NCI-H1417 treated with DMSO at 0.1 percent for 48 hours (cell line): ENCODE measurements at places on chromosomes 16 and 17.

DNA sequence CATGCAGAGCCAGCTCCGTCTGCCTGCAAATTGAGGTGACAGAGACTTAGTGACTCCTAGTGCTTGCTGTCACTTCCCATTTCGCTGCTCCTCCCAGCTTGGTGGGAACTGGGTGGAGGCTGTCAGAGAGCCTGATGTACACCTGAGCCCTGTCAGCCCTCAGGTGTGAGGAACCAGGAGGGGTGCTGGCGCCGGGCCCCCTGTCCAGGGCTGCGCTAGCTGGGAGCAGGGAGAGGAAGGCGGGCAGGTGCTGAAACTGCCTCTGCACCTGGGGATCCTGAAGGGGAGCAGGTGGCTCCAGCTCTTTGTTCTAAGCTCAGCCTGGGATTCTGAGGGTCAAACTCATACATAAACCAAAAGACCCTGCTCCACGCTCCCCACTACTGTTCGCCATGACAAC, 10.8 kb upstream of the WSCD1 start:
- no peak for DNase-seq

DNA sequence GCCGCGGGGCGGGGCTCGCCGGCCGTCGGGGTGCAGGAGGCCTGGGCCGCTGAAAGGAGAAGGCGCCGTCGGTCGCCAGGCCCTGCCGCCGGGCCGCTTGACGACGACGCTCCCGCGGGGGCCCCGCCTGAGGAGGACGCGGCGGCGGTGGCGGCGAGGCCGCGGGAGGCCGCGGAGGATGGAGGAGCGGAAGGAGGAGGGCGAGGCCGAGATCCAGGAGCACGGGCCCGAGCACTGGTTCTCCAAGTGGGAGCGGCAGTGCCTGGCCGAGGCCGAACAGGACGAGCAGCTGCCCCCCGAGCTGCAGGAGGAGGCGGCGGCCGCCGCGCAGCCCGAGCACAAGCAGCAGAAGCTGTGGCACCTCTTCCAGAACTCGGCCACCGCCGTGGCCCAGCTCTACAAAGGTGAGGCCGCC, 430 bp downstream of the HAPSTR1 start:
- no peak for DNase-seq

- DNase-seq, result no peak
Observed at GRCh38 chr17:32174889-32175288, 32.6 kb downstream of the RHOT1 start.

GRCh38 chr16:46996952-46997458, 23.5 kb upstream of the DNAJA2 start:
- no peak for DNase-seq

GRCh38 chr16:1037394-1038257, 34.9 kb upstream of the SSTR5 start:
- DNase-seq, result no peak

GRCh38 chr16:30032083-30032819, 1.2 kb upstream of the TLCD3B start:
- no peak for DNase-seq

DNA sequence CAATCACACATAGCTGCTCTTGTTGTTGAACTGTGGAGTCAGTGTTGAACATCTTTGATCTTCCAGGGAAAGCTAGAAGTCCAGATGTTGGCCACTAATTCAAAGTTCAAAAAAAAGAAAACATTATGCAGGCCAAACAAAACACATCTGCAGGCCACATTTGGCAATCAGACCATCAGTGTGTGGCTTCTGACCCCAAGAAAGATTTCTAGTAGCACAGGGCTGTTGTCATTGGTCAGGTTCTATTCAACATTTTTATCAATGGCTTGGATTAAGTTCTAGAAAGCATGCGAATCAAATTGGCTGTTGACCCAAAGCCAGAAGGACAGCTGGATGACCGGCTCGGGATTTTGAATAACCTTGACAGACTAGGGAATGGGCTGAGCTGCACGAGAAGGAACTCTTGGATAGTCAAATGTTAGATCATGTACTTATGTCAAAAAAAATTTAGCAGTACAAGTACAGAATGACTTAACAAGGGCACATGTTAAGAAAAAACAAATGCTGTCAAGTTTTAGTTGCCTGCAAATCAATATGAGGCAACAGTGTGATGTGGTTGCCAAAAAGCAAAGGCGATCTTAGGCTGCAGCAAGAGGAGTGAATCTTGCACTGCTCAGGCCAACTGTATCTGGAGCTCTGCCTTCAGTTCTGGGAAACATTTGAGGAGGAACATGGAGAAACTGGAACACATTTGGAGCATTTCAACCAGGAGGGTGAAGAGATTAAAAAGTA, 187.6 kb downstream of the RGS9 start:
- DNase-seq, result no peak

- DNase-seq, result peak; percentile 56
Observed at GRCh38 chr16:21150375-21151001, at the start of gene DNAH3. Gene DNAH3, minus strand, starts transcription at chr16:21150846. Its CDS starts 527 bp downstream, at chr16:21150319.

DNA sequence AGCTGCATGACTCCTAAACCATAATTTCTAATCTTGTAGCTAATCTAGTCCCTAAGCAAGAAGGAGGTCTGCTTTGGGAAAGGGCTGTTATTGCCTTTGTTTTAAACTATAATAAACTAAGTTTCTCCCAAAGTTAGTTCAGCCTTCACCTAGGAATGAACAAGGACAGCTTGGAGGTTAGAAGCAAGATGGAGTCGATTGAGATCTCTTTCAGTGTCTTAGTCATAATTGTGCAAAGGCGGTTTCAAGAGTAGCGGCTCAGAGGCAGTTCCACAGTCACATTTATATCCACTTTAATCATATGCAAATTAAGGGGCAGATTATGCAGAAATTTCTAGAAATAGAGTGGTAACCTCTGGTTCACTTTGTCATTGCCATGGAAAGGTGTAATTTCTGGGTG, 17.4 kb downstream of the DRC7 start:
- DNase-seq, result no peak

- DNase-seq, result no peak
Observed at GRCh38 chr16:11481987-11482386, 104.7 kb downstream of the LITAF start.

- DNase-seq, result no peak
Observed at GRCh38 chr17:62030264-62030663, 34.8 kb downstream of the MED13 start.

DNA sequence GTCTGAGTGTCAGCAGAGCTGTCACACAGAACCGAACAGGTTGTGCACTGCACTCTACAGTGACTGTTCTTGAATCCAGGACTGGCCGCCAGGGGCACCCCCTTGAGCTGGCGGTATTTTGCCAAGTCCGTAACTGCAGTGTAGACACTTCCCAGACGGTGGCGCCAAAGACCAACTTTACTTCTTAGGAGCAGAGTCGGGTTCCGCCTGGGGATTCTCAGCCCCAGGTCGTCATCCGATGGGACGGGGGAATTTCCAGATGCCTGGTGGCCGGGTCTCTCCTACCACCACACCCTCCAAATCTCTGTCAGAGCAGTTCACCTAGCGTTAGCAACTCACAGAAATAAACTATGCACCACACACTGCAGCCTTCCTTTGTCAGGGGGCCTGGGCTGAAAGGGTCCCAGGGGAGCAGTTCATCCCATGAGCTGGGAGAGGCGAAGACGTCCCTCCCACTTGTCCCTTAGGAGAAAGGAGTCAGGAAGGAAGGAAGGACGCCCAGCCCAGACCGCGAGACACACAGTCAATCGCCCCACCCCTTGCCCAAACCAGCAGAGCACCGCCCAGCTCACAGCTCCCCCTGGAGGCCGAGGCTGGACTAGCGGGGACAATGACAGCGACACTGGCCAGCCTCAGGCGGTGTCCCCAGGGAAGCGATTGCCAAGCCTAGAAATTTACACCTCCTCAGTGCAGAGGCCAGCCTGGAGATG, 7.4 kb upstream of the RIPOR1 start:
- DNase-seq, result peak; percentile 32

GRCh38 chr17:15377616-15378015, 36.2 kb upstream of the TEKT3 start:
- DNase-seq, result no peak
